ENCODE measurements at places on chromosomes 13 and 19.

DNA sequence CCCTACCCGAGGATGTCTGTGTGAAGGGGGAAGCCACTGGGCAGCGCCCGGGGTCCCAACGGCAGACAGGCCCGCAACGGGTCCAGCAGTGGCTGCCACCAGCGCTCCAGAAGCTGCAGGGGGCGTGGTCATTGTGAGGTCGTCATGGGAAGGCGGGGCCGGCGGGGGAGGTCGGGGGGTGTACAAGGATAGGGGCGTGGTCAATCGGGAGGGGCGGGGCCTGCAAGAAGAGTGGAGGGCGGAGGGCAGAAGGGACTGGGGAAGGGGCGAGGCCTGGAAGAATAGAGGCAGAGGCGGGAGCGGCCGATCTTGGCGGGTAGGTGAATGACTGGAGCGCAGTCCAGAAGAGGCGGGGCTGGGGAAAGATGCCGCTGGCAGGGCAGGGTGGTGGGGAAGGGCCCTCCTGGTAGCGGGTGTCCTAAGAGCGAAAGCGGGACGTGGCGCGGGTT, 4.4 kb downstream of the FUZ start:
- DNase-seq, result no peak

- DNase-seq, result no peak
Observed at GRCh38 chr19:17632577-17632976, 55.6 kb downstream of the UNC13A start.

GRCh38 chr19:11382898-11383705, 1.0 kb downstream of the EPOR start:
- no peak for DNase-seq

GRCh38 chr13:67410645-67411044, 180.5 kb upstream of the PCDH9 start:
- no peak for DNase-seq

- no peak for DNase-seq
Observed at GRCh38 chr19:1248139-1248785, at the start of gene MIDN. Gene MIDN, plus strand, starts transcription at chr19:1248583. Its CDS starts 1,714 bp downstream, at chr19:1250297.

DNA sequence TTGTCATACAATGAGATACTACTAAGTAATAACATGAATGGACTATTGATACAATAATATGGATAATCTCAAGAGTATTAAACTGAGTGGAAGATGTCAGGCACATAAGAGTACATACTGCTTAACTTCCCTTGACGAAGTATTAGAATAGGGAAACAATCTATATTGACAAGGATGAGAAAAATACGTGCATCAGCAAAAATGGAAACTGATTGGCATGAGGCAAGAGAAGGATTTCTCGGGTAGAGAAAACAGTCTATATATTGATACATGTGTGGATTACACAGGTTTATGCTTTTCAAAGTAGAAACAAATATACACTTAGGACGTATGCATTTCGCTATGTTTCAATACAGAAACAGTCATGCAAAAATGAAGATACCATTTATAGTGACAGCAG, 57.4 kb downstream of the PRR20E start:
- DNase-seq, result no peak

- no peak for DNase-seq
Observed at GRCh38 chr19:21593502-21593901, 88.1 kb downstream of the ZNF429 start.

DNA sequence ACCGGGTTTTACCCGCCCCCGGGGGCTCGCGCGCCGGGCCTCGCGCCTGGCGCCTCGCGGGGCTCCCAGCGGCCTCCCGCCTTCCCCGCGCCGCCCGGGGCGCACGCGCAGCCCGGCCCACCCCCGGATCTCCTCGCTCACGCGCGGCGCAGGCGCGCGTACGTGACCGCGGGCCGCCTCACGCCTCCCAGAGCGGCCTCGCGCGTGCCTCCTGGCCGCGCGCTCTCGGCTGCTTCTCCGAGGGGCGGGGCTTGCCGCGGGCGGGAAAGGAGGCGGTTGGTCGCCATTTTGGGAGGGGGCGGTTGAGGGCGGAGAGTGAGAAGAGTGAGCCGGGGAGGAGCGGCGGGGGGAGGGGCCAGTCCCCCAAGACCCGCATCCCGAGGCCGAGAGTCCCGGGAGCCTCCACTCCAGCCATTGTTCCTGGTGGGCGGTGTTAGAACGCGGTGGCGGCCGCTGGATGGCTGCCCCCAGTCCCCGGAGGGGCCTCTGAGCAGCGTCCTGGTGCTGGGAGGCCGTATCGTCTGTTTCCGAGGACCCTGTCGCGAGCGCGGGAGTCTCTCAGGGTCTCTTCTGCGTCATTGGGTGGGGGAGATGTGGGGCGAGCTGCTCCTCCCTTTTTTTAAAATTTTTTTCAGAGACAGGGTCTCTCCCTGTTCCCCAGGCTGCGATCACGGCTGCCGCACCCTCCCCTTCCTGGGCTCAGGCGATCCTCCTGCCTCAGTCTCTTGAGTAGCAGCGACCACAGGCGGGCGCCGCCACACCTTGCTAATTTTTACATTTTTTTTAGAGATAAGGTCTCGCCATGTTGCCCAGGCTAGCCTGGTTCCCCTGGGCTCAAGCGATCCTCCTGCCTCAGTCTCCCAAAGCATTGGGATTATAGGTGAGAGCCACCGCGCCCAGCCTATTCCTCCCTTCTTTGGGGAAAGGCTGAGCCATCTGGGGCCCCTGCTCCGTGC, at the start of gene ZNF541:
Gene ZNF541, minus strand, starts transcription at position 78 of the 956 bp plus-strand sequence. CDS start 17,292 bp downstream, outside the sequence.
- no peak for DNase-seq

DNA sequence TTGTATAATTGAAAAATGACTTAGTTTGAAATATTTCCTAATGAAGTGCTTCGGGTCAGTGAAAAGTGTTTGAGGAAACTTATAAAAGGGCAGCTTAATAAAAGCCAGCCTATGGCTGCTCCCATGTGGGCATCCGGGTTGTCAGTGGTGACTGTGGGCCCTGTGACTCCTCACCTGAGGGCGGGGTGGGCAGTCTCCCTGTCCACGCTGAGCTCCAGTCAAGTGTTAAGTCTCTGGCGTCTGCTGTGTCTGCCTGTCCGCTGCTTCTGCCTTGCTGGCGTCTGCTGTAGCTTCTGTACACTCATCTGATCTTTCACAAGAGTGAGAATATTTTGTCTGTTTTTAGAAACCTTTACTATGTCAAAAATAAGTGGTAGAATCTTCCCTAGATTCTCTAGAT, 7.1 kb downstream of the LAMP1 start:
- DNase-seq, result no peak

- DNase-seq, result no peak
Observed at GRCh38 chr13:29436721-29437280, 158.7 kb downstream of the SLC7A1 start.

- no peak for DNase-seq
Observed at GRCh38 chr13:20416223-20416745, 109.4 kb downstream of the CRYL1 start.

GRCh38 chr19:36257520-36257876, 42.6 kb downstream of the ZNF146 start:
- DNase-seq, result no peak

DNA sequence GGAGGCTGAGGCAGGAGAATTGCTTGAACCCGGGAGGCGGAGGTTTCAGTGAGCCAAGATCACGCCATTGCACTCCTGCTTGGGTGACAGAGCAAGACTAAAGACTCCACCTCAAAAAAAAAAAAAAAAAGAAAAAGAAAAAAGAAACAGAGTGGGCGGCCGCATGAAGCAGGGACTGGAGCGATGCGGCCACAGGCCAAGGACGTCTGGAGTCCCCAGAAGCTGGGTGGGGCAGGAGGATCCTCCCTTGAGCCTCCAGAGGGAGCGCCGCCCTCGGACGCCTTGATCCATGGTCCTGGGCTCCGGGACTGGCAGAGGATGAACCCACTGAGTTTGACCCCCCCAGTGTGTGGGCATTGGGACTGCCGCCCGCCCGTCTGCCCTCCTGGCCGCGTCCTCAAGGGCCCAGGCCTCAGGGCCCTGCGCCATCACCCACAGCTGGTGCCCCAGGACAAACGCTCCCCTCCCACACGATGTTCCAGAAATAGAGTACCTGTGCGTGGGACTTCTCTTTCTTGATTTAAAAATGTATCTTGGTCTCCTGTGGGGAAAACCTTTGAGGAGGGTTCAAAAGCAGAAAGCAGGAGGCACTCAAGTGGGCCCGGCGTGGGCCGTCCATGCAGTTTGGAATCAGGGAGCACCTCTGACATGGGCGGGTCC, 15.5 kb downstream of the BTBD2 start:
- no peak for DNase-seq

GRCh38 chr19:35714601-35715354, 3.0 kb upstream of the KMT2B start:
- no peak for DNase-seq

GRCh38 chr13:51697855-51698254, 106.1 kb downstream of the DHRS12 start:
- DNase-seq, result no peak

- DNase-seq, result no peak
Observed at GRCh38 chr13:76314495-76314894, 571.7 kb downstream of the KCTD12 start.

- no peak for DNase-seq
Observed at GRCh38 chr19:46404055-46404752, 9.2 kb downstream of the CCDC8 start.

DNA sequence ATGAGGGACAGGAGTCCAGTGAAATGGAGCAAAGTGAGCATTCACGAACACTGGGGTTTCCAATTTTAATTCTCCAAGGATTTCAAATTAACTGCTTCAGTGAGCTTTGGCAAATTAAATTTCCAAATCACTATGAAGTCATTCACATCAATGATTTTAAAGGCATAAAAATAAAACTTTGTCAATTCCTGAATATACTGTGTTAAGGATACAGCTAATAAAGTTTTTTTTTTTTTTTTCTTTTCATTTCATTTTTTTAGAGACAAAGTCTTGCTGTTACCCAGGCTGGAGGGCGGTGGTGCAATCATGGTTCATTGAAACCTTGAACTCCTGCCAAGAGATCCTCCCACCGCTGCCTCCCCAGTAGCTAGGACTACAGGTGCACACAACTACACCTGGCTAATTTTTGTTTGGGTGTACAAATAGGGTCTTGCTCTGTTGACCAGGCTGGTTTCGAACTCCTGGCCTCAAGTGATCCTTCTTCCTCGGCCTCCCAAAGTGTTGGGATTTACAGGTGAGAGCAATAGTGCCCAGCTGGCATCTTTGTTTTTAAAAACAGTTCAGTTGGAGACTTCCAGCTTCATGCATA, 21.9 kb downstream of the RBM26 start:
- no peak for DNase-seq

DNA sequence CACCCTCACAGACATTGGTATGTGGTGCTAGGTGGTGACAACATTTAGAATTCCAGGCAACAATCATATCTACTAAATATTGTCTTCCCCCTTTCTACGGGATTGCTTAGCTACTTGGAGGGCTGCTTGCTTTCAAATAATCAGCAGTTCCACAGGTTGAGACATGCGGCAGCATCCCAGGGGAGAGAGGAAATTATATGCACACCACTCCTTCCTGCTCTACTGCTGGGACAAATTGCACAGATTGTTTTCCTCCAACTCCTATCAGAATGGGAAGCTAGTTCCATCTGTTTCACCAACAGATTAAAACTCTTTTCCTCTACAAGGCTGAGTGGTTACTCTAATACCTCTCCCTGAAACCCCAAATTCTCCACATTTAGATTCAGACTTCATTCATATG, 275.4 kb downstream of the DNAJC15 start:
- peak; percentile 44 for DNase-seq

- DNase-seq, result no peak
Observed at GRCh38 chr19:58330458-58330857, 3.7 kb downstream of the ZSCAN22 start.

GRCh38 chr13:112588490-112589297, 741 bp upstream of the TUBGCP3 start:
- no peak for DNase-seq

DNA sequence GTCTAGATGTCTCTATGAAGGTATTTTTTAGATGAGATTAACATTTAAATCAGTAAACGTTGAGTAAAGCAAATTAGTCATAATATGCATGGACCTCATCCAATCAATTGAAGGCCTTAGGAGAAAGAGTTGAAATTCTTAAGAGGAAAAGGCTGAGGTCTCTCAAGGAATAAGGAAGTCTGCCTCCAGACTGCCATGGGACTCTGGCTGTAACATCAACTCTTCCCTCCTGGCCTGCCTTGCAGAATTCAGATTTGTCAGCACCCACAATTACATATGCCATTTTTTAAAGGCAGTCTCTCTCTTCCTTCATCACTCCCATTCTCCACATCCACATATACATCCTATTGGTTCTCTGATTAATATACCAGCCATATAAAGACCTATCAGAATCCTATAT, 28.8 kb upstream of the INTS6 start:
- no peak for DNase-seq

DNA sequence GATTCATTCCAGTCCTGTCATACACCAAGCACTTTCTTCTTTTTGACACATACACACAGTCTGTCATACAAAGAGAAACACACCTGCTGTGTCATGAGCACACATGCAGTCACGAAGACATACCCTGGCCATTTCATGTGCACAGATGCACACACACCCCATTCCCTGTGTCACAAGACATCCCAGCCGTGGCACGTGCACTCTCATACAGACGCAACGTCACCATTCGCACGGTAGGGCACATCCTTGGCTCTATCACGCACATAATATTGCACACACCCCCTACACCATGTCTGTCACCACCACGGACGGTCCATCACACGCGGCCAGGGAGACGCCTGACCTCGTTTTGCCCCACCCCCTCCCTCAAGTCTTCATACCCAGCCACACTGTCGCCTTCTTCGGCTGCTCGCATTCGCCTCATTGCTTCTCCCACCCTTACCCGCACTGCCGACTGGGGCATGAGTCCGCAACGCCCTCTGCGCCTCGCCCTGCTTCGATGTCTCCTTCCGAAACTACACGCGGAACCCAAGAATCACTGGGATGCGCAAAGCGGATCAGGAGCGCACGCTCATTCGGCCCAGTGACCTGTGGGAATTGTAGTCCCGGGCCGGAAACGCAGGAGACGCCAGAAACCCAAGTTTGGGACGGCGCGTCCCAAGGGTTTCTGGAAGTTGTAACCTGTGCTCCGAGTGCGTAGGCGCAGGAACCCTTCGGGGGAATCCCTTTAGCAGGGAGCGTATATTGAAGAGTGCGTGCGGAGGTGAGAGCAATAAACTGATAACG, 6.8 kb upstream of the ZNF283 start:
- no peak for DNase-seq

- DNase-seq, result no peak
Observed at GRCh38 chr13:32255724-32256109, 59.4 kb downstream of the ZAR1L start.

- no peak for DNase-seq
Observed at GRCh38 chr13:36438594-36439483, 6.5 kb downstream of the CCNA1 start.

- DNase-seq, result no peak
Observed at GRCh38 chr13:105502193-105502592, 1033.3 kb downstream of the EFNB2 start.

DNA sequence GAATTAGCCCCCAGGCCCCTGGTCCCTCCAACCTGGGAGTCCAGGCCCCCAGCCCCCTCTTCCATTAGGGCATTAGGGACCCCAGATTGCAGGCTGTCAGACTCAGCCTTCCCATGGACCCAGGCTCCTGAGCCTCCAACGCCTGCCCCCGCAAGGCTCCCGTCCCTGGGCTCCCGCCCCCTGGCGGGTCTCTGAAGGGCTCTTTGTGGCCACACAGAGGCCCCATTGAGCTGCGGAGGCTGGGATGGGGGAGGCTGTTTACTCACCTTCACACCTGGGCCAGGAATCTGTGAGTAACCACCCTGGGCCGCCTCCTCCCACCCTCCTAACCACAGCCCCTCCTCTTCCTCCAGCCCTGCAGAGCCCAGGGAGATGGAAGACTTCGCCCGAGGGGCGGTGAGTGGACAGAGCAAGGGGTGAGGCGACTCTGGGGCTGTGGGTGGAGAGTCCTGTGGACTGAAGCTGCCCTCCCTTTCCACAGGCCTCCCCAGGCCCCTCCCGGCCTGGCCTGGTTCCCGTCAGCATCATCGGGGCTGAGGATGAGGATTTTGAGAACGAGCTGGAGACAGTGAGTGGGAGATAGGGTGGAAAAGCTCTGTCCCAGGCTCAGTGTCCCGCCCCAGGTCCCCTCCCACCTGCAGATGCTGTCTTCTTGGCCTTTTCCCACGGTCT, 4.9 kb downstream of the ARHGEF1 start:
- DNase-seq, result no peak
